ENCODE measurements at places on chromosomes 4 and X.

DNA sequence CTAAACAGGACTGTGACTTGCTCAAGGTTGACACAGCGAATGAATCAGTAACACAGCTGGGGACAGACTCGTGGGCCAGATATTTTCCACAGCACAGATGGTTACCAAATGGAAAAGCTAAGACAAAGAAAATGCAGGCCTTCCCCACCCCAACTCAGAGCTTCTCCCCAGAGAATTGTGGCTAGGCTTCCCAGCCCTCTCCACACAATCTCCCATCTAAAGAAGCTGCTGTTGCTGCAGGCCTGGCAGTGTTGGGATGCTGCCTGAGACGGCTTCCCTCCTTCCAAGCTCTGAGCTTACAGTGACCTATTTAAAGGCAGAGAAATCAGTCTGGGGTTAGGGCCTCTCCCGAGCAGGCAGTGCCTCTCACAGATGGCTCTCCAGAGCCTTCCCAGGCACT lies 46.5 kb upstream of the PGRMC1 start:
- no peak for DNase-seq

- DNase-seq, result no peak
Observed at GRCh38 chr4:59598330-59598618, 1601.9 kb upstream of the ADGRL3 start.

DNA sequence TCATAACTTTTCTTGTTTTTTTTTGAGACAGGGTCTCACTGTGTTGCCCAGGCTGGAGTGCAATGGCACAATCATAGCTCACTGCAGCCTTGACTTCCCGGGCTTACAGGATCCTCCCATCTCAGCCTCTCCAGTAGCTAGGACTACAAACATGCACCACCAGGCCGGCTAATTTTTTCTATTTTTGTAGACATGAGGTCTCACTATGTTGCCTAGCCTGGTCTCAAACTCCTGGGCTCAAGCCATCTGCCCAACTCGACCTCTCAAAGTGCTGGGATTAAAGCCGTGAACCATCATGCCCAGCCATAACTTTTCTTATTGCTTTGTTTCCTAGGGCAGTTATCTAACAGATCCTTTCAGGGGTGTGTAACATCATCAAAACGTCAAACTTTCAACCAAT lies 11.8 kb downstream of the SEC24D start:
- no peak for DNase-seq

- no peak for DNase-seq
Observed at GRCh38 chr4:116005037-116005805, 891.8 kb upstream of the NDST4 start.

Data from head of caudate nucleus (tissue), 42 donors.